EH (cell line): ENCODE measurements at places on chromosomes 1 and 21.
A peak's percentile ranks its signal among the peaks of the same experiment; 100 is the strongest.

GRCh38 chr21:42581336-42581992 lies 67.8 kb downstream of the SLC37A1 start:
- DNase-seq: no peak

- no peak for DNase-seq
Measured at GRCh38 chr1:172485626-172486025, 41.8 kb upstream of the PIGC start.

DNA sequence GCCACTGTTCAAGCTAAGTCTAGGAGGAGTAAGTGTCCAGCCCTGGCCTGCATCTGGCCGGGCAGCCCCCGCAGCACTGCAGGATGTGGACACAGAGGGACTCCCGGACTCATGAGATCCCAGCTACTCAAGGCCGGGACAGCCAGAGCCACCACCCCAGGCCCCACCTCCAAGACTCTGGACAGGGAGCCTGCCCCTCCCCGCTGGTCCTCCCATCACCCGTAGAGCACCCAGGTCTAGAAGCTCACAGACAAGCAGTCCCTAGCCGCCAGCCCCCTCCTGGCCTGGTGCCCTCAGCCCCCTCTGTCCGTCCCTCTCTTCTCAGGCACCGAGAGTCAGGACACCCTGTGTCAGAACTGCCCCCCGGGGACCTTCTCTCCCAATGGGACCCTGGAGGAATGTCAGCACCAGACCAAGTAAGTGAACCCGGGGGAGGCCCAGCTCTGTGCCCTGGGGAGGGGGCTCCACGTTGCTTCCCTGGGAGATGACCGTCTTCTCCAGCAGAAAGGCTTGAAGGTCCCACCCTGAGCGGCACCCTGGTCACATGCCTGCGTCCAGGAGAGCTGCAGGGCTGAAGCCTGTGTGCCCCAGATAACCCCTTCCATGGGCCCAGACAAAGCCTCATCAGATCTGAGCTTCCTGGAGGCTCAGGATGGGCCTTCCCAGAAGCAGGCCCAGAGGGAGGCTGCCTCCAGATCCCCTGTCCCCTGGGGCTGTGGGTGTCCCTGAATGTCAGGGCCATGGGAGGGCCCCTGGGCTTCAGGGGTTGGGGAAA lies 4.3 kb downstream of the TNFRSF14 start:
- no peak for DNase-seq

- peak; percentile 78 for DNase-seq
Measured at GRCh38 chr1:12015001-12015491, 4.3 kb upstream of the MIIP start.

GRCh38 chr1:180175806-180176205 lies 21.1 kb downstream of the QSOX1 start:
- DNase-seq: no peak

GRCh38 chr1:68705466-68705865 lies 208.6 kb upstream of the DEPDC1 start:
- no peak for DNase-seq

DNA sequence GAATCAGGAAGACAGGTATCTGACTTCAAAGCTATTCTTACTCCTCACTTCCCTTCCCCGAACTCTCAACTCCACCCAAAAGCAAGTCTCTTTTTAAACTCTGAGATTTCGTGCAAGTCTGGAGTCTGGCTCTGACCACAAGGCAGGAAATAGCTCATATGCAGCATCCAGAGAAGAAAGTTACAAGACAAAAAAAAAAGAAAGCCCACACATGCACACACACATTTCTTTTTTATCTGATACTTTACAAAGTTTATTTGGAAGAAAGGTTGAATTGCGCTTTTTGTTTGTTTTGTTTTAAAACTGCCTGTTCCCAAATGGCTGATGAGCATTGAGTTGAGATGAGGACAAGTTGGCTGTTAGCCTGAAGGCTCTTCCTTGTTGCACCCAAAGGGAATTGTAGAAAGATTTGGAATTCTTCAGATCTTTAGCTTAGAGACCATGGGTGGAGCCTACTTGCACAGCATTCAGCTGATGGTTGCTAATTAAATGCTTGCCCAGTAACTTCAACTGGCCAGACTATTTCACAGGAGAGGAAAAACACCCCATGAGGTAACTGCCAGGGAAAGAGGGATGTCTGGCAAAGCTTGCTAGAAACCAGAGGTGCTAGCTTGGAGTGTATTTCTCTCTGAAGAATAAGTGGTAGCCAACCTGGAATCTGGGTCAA lies 490.3 kb downstream of the TTLL7 start:
- DNase-seq: peak; percentile 96

DNA sequence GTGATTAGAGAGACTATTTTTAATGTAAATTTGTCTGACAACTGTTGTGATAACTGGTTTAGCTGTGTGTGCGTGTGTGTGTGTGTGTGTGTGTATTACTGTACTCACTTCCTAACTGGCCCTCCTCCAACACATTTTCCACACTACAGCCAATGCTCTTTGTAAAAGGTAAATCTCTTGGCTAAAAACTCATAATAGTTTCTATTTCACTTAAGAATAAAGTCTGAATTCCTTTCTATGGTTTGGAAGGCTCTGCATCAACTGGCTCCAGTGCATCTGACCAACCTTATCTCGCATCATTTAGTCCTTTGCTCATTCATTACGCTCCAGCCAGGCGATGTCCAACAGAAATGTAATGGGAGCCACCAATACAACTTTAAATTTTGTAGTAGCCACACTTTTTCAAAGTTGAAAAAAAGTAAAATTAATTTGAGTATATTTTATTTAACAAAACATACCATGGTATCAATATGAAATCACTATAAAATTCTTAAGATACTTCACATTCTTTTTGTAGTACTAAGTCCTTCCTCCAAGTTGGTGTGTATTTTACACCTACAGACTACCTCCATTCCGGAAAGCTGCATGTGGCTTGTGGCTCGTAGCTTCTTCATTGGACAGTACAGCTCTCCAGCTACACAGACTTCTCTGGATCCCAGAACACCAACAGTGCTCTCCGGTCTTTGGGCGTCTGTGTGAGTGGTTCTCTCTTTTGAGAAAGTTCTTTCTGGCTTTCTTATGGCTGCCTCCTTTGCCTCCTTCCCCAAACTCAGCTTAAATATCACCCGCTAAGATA lies 68.9 kb downstream of the NRIP1 start:
- DNase-seq: peak; percentile 56

DNA sequence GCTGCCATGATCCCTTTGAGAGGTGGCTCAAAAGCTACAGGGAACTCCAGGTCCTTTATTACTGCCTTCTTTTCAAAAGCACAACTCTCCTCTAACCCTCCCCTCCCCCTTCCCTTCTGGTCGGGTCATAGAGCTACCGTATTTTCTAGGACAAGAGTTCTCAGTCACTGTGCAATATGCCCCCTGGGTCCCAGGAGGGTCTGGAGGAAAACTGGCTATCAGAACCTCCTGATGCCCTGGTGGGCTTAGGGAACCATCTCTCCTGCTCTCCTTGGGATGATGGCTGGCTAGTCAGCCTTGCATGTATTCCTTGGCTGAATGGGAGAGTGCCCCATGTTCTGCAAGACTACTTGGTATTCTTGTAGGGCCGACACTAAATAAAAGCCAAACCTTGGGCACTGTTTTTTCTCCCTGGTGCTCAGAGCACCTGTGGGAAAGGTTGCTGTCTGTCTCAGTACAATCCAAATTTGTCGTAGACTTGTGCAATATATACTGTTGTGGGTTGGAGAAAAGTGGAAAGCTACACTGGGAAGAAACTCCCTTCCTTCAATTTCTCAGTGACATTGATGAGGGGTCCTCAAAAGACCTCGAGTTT lies 3.1 kb downstream of the BTG2 start:
- no peak for DNase-seq

GRCh38 chr1:150233359-150234308 lies 2.3 kb downstream of the ANP32E start:
- peak; percentile 23 for DNase-seq

DNA sequence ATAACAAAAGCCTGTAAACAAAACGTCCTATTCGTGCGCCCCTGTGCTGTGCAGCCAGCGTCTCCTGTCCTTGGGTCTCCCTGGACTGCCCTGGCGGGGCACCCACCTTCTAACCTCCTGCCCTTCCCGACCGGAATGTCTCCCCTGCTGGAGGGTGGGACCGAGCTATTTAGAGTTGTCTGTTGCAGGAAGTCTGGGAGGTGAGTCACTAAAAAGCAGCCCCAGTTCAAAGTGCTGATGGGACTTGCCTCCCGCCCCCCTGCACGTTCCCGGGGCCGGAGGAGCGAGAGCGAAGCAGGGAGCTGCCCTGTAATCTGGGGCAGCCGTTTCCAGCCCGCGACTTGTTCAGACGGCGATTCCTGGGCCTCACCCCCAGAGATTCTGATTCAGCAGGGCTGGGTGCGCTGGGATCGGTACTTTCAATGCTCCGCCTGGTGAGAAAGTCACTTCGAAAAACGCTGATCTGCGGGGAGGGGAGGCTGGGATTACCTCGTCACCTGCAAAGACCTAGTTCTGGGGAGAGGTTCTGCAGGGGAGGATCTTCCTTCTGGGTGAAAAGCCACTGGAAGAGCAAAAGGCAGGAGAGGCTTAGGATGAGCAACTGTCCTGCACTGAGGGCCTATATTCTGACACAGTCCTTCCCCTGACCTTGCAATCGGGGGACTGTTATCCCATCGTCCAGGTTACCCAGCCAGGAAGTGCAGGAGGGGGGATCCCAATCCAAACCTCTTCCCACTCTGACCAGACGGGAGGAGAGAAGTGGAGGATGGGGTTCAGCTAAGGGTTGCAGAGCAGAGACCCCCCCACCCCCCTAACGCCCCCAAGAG lies 1.2 kb upstream of the DHRS3 start:
- peak; percentile 93 for DNase-seq

DNA sequence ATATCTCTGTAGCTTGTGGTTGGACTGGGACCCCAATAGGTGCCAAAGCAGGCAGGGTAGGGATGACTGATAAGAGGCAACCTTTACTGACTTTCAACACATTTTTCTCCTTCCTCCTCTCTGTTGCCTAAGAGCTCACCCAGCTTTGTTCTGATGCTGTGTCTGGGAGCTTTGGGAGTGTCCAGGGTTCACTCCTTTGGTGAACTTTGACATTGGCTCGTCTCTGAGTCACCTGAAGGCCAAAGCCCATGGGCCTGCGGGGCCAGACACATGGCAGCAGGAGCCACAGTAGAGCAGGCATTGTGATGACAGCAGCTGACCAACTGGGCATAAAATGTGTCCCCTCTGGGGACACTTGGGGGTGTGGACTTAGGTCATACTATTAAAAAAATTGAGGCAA lies 99.5 kb upstream of the ZNF644 start:
- no peak for DNase-seq

GRCh38 chr1:38129473-38129872 lies 82.9 kb upstream of the POU3F1 start:
- DNase-seq: no peak
